ENCODE measurements at places on chromosomes 7 and 10.
A peak's percentile ranks its signal among the peaks of the same experiment; 100 is the strongest.

DNA sequence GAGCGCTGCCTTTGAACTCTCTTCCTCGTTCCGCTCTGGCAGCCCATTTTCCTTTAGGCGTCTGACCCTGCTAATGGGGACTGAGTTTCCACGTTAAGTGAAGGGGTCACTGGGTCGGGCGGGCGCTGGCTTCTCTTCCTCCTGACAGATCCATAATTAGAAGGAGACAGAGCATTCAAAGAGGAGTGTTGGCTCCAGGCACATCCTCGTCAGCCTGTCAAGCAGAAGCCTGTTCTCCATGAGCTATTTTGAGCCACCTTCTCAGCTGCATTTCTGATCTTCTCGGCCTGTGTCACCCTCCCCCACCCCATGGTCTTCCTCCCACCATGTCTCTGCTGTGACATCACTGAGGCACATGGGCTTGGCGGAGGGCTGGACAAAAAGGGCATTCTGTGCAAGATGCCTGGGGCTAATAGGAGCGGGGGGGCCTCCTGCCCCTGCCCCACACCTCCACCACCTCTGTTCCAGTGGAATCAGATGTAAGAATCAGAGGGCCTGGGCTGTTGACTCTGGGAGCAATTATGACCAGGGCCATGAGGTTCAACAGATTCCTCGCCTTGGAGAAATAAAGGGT lies 248.1 kb downstream of the PLXNA4 start:
- no peak for DNase-seq

- DNase-seq, result peak; percentile 62
Measured at GRCh38 chr7:132394283-132395198, 181.7 kb downstream of the PLXNA4 start.

GRCh38 chr10:87804939-87805569 lies 13.0 kb downstream of the ATAD1 start:
- DNase-seq, result peak; percentile 6

DNA sequence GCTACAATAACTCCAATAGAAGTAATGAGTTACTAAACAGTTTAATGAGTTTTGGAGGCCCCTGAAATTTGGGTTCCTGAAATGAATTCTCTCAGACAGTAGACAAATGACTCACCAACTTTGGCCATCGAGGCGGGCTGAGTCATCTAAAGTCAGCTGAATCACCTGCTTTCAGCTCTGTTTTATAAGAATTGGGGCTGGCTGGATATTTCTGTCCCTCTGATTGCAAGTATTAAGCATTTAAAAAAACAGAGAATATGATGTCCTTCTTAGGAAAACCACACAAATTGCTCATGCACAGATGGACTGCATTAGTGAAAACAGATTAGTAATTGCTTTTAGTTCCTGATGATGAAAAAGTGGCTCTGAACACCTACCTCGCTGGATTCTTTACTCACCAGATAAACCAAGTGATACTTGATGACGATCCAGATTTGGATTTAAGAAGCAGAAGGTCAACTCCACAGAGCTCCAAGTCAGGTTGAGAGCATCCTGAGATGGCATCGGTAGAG lies 59.1 kb downstream of the ZNF365 start:
- no peak for DNase-seq

GRCh38 chr10:129111922-129112321 lies 355.1 kb upstream of the MGMT start:
- no peak for DNase-seq

DNA sequence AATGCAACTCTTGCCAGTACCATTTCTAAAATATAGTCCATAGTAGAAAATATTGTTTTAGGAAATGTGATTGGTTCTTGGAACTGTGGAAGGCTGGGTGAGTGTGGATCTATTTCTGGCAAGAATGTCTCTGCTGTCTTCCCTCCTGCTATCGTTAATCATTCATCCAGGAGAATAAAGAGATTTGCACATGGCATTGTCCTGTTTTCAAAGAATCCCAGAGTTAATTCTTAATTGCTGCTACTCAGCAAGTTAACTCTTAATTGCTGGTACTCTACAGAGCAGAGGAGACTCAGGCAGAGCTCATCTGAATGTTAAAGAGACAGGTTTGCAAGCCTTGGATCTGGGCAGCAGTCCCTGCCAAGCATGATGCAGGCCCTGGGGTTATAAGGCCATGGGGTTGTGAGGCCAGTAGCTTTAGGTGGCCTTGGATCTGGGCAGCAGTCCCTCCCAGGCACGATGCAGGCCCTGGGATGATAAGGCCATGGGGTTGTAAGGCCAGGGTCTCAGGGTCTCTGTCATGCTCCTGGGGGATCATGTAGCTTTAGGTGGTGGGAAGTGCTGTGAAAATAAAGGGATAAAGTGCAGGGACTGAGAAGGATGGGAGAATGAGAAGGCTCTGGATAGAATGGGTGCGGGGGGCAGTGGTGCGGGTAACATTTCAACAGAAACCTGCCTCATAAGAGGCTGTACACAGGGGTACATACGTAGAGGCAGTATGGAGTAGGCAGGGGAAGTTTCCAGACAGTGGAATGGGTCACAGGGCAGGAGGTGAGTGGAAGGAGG lies 162.3 kb downstream of the SVIL start:
- DNase-seq, result no peak

GRCh38 chr10:87523731-87524130 lies 19.0 kb downstream of the MINPP1 start:
- no peak for DNase-seq

GRCh38 chr10:128929131-128929530 lies 537.9 kb upstream of the MGMT start:
- DNase-seq, result no peak

- no peak for DNase-seq
Measured at GRCh38 chr7:130927062-130927461, 193.1 kb upstream of the KLF14 start.

GRCh38 chr7:128052404-128052803 lies 21.2 kb upstream of the LRRC4 start:
- no peak for DNase-seq

GRCh38 chr7:143431109-143431508 lies 12.1 kb upstream of the TAS2R60 start:
- DNase-seq, result no peak

GRCh38 chr10:48898426-48898825 lies 41.2 kb downstream of the LRRC18 start:
- DNase-seq, result no peak

GRCh38 chr7:87709258-87709657 lies 81.1 kb downstream of the RUNDC3B start:
- DNase-seq, result no peak

DNA sequence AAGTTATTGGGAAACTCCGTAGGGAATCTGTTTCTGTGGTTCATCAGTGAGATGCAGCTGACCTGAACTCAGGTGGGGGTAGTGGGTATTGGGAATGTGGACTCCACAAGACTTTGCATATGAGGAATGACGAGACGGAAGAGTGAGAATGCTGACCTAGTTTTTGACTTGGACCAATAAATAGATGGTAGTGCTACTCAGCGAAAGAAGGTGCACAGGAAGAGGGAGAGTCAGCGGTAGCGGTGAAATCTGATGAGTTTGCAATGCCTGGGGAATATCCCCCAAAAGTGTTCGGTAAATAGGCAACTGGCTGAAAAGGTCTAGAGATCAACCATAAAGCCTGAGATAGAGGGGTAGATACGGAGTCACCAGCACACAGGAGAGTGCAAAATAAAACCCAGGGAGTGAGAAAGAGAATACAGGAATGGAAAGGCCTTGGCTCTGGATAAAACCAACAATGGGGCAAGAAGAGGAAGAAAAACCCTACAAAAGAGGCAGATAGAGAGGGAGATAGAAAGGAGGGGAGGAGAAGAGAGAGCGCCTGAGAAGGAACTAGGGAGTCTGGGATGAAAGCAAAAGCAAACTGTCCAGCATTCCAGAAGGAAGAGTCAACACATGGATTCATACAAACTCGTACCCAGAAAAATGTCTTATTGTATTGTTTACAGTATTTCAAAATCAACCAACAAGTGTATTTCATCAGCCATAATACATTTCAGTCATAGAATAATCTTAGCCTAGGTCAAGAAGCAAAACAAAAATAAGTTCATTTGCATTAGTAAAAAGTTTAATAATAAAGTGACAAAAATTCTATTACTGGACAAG lies 5.4 kb downstream of the ARHGAP21 start:
- no peak for DNase-seq

- no peak for DNase-seq
Measured at GRCh38 chr10:14652816-14653215, 121.9 kb downstream of the FAM107B start.
